ENCODE measurements at places on chromosomes 7 and 10.
A peak's percentile ranks its signal among the peaks of the same experiment; 100 is the strongest.

DNA sequence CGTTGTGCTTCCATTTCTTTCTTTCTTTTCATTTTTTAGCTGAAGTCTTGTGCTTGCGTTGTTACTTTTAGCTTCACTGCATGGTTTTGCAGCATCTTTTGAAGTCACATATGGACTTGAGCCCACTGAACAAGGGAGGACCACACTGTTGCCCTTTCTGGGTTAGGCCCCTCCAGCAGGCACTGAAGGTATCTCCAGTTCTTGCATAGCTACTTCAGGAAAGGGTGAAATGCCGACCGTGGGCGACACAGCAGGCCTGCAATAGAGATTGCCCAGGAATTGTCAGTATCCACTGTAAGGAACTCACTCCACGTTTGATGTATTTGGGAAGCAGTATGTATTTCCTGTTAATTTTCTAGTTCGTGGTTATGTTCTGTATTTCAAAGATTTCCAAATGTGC, 85.1 kb downstream of the WDR37 start:
- DNase-seq, result no peak

- DNase-seq, result no peak
Measured at GRCh38 chr10:8420182-8420581, 365.7 kb downstream of the GATA3 start.

- no peak for DNase-seq
Measured at GRCh38 chr10:79353000-79353406, 5.7 kb downstream of the PPIF start.

GRCh38 chr7:123343611-123344010, 143.8 kb upstream of the SLC13A1 start:
- DNase-seq, result no peak

DNA sequence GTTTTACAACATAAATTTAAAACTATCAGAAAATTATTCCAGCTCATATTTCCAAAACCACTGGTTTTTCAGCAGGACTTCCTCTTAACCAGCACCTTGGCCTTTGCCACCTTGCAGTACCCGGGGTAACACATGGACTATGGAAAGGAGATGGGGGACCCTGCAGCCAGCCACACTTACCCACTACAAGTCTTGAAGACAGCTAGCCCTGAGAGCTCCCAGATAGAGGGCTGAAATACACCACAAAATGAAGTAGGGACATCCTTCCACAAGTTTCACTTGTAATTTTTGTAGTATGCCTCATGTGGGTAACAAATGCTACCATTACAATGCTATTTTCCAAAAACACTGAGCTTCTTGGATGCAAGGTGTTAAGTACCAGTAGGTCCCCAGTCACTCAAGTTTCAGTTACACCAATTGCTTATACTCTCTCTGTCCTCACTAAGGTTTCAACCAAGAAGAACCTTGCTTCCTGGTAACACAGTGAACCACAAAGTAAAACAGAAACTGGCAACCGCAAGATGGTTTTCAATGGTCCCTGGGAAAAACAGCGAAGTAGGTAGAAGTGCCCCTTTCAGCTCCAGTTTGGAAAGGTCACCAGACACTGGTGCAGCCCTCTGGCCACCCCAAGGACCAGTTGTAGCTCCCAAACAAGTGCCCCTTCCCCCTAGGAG, 110.9 kb downstream of the SGMS1 start:
- DNase-seq, result peak; percentile 49

- no peak for DNase-seq
Measured at GRCh38 chr7:135905858-135906257, 71.3 kb downstream of the MTPN start.

GRCh38 chr7:5077740-5078139, 32.1 kb downstream of the RBAK start:
- no peak for DNase-seq

DNA sequence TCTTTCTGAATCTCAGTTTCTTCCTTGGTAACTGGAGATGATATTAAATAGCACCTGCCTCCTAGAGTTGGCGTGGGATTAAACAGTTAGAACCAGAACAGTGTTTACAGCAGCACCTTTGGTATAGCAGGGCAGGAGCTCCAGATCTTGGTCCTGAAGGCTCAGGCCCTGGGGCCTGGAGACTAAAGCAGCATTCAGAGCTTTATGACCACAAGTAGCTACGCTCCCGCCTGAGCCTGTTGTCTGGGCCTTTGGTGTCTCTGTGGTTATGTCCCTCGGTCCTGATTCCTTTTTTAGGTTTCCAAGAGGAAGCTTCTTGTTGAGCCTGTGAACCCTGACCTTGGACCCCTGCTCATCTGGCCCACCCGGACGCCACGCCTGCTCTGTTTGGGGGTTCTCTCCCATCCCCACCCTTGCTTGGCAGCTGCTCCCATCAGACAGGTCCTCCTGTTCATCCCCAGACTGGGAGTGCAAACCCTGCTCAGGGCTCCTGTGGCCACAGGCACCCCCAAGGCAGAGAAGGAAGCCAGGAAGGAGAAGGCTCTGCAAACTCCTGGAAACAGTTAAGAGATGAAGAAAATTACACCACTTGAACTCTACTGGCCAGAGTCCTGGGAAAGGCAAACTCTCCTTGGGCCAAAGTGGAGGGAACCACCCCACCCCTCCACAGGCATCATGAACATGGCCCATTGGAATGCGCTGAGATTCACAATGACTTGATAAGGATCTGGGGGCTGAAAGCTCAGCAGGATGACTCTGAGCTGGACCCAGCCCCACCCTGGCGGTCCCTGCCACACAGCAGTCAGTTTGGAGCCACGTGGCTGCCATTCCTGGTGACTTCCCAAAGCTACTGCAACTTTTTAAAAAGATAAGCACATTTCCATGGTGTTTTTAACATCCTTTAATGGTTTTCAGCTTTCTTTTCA, 50.1 kb upstream of the TMEM72 start:
- no peak for DNase-seq

All from CD4-positive, alpha-beta T cell treated with Interleukin-15 for 4 hours (primary cell).